ENCODE measurements at places on chromosomes 1 and 21.

- no peak for DNase-seq
These were observed 18.9 kb upstream of the TUT4 start for GRCh38 chr1:52571783-52572182.

DNA sequence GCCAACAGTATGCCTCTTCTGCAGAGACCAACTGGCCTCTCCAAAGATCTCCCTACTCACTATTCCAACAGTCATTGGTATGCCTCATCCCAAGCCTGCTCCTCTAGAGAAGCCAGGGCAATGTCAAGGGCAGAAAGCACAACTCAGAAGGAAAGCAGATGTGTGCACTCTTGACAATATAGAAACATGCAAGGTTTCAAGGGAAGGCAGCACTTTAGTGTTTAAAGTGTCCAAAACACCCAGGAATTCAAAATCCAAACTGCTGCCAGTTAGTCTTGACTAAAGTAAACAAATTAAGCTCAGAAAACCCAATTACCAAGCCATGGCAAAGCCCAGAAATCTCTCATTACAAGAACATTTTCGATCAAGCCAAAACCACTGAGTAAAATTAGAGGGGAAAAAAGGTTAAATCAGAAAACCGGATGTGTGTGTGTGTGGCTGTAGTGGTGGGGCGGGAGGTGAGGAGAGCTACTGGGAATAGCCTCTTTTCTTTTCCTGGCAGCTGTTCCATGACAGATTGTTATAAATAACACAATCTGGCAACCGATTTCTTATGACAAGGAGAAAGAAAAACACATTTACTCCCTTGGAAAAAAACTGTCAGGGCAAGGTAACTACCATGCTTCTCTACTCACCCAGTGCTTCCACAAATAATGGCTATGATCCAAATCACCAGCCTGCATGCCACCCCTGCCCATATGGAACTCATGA lies 39.2 kb downstream of the EIF2B3 start:
- DNase-seq, result no peak

- no peak for DNase-seq
These were observed 4.7 kb upstream of the FTCD start for GRCh38 chr21:46159841-46160656.

- no peak for DNase-seq
These were observed 77.2 kb downstream of the SCCPDH start for GRCh38 chr1:246801241-246802020.

DNA sequence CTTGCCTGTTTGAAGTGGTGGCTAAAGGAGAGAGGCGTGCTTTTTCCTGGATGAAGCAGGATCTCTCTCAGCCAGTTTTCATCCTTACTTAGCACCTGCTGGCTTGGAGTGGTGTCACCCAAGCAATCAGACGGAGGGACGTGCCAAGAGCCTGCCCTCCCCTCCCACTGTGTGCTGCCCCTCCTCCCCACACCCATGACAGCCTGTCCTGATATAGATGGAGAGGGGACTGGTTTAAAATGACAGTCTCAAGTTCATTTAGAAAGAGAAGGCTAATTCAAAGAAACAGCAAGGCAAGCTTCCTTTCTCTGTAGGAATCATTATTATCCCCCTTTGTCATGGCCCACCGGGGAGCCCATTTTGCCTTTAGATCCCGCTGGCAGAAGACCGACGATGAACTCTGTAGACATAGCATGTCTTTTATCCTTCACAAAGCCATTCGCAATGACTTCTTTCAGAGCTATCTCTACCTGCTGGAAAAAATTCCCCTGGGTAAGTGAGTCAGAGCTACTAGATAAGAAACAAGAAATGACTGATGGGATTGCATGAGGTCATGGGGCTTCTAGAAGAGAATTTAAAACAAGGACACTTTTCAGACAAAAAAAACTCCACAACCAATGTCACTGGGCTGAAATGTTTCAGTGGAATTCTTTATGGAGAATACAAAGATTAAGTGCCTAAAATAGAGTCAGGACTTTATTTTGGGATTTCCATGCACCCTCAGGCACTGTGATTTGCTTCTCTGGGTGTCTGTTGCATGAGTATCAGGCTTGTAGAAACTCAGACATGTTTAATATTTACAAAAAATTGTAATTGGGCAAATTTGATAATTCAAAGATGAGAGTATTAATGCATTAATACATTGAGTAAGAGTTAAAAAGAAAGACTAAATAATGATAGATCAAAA lies at the start of gene NTMT2:
Gene NTMT2, plus strand, starts transcription at position 190 of the 907 bp plus-strand sequence. Its CDS starts 149 bp downstream, at position 339.
- no peak for DNase-seq

- peak; percentile 14 for DNase-seq
These were observed 27.9 kb downstream of the LRRC8B start for GRCh38 chr1:89552471-89553081.

GRCh38 chr1:205716371-205717132 lies 33.4 kb downstream of the NUCKS1 start:
- DNase-seq, result no peak

DNA sequence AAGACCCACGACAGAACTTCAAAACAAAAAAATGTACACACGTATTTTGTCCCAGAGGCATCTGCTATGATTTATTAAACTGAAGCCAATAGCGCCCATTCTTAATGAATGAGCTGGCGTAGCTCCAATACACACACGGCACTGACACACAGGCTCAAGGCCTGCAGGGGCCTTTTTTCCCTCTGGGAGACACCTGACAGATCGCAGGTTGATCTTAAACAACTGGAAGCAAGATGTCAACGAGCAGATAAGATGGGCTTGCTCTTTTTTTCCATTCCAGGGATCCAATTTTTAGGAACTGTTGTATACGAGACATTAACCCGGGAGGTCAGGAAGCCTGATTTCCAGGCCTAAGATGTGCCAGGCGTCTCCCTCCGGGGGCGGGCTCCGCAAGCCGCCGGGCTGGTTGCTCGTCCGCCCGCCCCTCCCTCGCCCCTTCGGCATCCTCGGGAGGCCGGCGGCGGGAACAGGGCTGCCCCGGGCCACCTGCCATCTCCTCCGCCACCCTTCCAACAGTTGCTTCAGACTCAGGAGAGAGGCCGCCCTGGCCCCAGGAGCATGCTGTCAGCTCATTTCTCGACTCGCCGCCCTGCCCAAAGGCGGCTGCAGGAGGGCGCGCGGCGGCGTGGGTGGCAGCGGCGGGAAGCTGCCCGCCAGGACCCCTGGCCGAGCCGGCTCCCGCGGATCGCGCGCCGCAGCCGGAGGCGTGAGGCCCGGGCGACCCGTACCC lies 735 bp downstream of the TTC13 start:
- DNase-seq, result peak; percentile 31

DNA sequence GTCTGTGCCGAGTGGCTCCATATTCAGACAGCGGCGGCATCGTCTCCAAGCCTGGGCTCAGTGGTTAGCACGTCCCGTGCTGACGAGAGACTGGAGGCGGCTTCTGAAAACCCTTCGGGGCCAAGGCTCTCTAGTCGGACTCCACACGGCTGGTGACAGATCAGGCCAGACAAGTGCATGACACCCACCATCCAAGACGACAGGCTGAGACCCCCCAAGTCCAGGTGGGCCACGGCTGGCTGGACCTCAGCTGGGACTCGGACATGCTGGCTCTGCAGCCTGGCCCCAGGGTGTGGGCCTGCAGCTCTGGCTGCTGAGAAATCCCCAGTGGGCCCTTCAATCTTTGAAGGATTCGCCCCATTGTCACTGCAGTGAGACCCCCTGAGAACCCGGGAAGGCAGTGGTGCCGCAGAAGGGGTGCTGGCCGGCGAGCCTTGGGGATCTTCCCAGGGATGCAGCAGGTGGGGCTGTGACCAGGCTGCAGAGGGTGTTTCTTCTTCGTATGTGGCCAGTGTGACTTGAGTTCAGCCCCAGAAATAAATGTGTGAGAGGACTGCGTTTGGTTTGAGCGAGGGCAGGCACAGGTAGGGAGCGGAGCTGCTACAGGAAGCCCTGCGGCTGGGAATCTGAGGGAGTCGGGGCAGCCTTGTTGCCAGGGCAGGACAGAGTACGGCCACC lies 15.9 kb upstream of the SLC19A1 start:
- no peak for DNase-seq

DNA sequence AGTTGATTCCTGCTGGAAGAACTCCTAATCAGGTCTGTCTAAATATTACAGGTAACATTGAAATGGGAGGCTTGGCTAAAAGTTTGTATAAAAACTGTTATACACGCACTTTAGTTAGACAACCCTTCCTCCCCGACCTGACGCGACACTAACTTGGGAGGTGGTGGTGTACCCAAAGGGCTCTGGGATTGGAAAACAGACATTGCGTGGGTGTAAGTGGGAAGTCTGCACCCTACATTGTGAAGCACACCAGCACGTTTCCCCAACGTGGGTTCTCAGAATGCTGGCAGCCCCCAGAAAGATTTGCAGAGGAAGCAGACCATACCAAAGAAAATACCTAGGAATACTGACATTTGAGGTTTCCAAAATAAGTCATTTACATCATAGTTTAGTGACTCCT lies 16.8 kb downstream of the OR2T11 start:
- DNase-seq, result no peak

- DNase-seq, result no peak
These were observed 1.9 kb downstream of the TMEM53 start for GRCh38 chr1:44672254-44672955.

- DNase-seq, result no peak
These were observed 317.6 kb upstream of the KAZN start for GRCh38 chr1:14280909-14281308.

DNA sequence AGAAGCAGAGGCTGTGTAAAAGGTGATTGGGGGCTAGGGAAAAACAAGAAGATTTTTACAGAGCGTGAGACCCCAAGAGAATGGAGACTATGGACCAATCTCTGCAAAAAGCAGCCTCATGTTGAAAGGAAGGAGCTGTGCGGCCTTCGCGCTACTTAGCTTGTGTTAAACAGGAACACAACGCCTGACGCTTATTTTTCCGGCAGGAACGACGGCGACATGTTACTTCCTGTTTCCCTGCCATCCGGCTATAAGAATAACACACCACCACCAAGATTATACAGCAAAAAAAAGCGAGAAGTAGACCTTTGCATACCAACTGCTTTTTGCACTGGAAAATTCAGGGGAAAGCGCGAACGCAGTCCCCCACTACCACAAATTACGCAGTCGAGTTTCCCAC lies 272.7 kb downstream of the FAM72C start:
- no peak for DNase-seq

GRCh38 chr21:36664662-36664990 lies 34.3 kb upstream of the SIM2 start:
- no peak for DNase-seq

- no peak for DNase-seq
These were observed 16.3 kb downstream of the PDZK1 start for GRCh38 chr1:145690587-145691558.

DNA sequence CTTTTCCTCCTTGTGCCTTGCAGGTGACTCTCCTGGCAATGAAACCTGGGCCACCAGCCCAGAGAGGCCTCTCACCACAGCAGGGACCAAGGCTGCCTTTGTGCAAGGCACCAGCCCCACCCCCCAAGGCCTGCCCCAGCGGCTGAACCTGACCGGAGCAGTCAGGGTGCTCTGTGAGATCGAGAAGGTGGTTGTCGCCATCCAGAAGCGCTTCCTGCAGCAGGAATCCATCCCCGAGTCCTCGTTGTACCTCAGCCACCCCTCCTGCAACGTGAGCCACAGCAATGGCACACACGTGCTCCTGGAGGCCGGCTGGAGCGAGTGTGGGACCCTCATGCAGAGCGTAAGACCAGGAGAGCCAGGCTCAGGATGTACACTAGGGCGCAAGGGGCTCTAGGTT lies 51.7 kb downstream of the UMODL1 start:
- no peak for DNase-seq

DNA sequence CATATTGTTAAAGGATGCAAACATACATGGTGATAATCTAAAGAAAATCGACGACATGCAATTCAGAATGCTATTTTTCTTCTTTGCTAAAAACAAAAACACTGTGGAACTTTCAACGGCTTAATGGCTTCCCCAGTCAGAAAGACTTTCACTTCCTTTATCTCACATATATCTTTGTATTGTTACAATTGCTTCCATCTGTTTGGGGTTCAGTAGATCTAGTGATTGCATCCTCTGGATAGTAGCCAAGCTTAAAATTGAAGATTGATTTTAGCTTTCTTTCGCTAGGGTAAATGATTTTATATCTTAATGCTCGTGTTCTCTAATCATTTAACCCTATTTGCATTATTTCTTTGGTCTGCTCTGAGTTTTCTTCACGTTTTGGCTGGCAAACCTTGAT lies 31.8 kb upstream of the ADAMTS1 start:
- no peak for DNase-seq

DNA sequence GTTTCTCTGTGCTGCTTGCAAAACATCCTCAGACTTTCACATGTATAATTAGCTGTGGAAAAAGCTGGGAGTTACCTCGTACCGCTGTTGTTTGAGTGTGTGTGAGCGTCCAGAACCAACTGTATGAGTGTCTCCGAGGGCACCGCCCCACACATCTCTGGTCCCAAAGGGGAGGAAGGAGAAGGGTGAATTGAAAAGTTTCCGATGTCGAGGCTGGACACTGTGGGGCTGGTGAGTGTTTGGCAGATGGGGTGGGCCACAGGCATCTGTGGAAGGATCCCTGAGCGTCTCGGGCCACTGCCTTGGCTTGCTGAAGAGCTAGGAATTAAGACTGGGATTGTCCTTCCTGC lies 1.2 kb downstream of the ATP2B4 start:
- no peak for DNase-seq

DNA sequence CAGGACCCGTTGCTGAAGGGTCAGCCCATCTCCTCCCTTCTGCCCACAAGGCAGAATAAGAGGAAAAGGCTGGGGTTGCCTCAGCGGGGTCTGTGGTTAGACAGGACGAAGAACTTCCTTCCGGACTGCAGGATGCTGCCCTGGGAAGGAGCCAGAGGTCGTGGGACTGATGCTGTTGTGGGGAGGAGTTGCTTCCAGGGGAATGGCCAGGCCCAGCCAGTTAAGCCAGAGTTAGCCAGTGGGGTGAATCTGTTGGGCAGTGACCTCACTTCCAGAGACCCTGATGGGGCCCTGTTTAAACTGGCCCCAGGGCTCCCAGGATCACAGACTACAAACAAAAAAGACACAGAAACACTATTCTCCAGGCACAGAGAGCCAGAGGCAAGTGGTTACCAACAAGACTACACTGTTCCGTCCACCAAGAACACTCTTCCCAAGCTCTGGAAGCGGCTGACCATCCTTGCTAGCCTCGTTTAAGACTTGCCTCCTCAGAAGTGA lies 13.0 kb downstream of the FAM229A start:
- DNase-seq, result no peak

- DNase-seq, result no peak
These were observed 21.1 kb downstream of the FMO5 start for GRCh38 chr1:147204080-147204479.

DNA sequence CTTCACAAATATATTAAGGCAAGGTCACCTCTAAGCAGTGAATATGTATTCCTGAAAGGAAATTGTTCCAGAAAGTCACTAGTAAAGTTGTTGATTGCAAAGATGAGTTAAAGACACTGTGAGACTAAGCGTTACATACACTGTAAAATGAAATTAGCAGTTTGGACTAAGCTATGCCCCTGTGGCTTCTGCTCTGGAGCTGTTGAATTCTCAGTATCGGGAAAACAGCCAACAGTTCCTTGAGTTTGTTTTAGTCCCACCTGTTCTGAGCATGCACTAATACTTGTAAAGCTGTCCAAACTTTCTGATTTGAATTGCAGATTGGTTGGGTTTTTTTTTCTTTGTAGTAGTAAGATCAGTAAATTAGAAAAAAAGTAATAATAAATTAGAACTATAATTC lies 21.0 kb downstream of the ANGPTL1 start:
- no peak for DNase-seq

GRCh38 chr1:213982672-213983492 lies 4.9 kb upstream of the PROX1 start:
- no peak for DNase-seq
